Body of pancreas (tissue), 4 donors: ENCODE measurements at places on chromosomes 4 and X.

DNA sequence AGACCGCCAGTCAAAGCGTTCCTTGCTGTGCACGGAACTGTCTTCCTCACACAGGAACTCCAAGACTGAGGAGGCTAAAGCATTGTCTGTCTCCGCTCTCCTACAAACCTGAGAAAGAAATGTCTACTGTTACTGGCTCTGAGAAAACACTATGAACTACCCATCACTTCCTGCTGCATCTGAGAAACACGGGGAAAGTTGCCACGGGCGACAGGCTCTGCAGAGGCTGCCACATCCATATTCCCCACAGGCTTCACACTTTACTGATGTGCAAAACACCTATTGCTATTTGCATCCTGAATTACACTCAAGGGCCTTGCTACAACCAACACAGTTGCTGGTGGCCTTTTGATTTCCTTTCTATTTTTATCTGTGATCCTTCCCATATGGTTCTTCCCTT is 59.0 kb downstream of the AFAP1 start:
- DNase-seq, result no peak

DNA sequence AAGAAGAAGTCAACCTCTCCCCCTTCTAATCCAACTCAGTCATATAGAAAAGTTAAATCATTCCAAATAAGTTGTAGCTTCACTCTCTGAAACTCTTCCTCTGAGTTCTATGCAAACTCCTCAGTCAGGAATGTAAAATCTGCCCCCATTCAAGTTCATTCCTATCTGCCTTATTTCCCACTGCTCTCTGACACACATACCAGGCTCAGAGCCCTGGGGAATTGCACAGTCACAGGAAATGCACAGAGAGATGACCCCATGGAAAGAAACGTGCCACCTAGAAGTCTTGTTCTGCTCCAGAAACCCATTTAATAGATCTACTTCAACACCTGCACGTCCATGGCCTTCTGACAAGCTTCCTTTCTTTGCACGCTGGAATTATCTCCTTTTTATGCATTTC is 236.0 kb upstream of the VCX3A start:
- no peak for DNase-seq

DNA sequence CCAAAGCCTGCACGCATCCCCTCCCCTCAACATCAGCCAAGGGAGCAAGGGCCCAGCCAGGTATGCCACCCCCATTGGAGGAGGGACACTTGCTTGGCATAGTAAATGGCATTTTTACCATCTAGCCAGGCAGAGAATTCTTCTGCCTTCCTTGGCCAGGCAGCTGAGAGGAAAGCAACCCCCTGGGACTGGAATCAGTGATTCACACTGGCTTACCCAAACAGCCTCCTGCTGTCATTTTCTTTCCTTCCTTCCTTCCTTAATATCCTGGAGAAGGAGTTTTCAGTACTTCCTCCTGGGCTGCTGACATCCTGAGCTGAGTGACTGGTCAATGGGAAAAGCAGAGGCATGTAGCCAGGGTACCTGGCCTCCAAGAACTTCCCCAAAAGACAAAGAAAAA is 28.6 kb upstream of the KIAA1210 start:
- DNase-seq, result no peak

- DNase-seq, result no peak
Observed at GRCh38 chr4:150256841-150257730, 178.8 kb downstream of the DCLK2 start.

DNA sequence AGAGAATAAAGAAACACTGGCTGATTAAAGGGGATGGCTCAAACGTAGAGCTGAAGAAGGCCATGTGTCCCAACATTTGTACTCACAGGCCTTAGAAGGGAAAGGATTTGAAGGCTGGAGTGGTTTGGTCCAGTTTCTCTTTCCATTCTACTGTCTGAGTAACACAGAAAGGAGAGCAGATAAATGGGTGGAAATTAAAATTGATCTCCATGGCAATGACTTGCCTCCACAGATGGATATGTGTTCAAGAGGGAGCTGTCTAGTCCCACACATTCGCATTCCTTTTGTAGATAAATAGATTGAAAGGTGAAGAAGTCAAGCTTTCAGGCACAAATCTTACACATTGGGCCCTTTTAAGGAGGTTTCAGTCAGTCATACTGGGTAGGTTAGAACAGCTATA is 74.6 kb downstream of the DOCK11 start:
- DNase-seq, result no peak

GRCh38 chrX:78619834-78620233 is 39.3 kb downstream of the RTL3 start:
- DNase-seq, result no peak

- DNase-seq, result no peak
Observed at GRCh38 chr4:83855044-83855443, 319.1 kb downstream of the GPAT3 start.

DNA sequence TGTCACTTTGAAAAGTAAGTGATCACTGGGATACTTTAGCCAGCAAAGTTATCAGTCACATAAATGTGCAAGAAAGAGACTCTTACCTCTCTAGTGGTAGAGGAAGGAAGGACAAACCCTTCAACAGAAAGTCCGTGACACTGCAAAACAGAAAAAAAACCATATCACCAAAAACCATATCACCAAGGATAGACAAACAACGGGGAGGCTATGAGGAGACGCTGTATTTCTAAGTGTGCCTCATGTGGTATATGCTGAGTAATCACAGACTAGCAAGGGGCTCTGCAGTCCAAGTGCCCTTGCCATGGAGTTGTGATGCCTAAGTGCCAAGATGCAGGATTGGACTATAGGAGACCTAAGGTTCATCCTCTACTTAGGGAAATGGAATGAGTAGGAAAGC is 11.5 kb upstream of the HDAC8 start:
- no peak for DNase-seq

GRCh38 chr4:41757521-41758156 is 9.1 kb upstream of the PHOX2B start:
- DNase-seq, result no peak

GRCh38 chr4:67575232-67576058 is 16.9 kb downstream of the STAP1 start:
- no peak for DNase-seq

DNA sequence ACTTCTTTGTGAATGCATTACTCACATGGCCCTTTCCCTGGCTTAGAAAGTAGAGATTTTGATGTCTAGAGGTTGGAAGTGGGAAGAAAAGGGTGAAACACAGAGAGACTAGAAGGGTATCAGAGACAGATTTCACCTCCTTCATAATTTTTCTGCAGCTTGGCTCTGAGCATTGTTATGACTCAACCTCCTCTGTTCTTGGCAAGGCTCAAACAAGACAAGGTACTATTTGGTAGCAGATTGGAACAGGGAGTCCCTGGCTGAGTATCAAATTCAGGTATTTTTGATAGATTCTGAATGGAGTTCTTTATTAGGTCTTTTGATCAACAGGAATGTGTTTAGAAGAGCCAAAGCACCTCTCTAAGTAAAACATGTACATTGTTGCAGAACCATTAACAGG is 146.3 kb upstream of the CHRDL1 start:
- DNase-seq, result peak; percentile 73

- no peak for DNase-seq
Observed at GRCh38 chrX:9919632-9920172, 47.5 kb upstream of the CLDN34 start.

DNA sequence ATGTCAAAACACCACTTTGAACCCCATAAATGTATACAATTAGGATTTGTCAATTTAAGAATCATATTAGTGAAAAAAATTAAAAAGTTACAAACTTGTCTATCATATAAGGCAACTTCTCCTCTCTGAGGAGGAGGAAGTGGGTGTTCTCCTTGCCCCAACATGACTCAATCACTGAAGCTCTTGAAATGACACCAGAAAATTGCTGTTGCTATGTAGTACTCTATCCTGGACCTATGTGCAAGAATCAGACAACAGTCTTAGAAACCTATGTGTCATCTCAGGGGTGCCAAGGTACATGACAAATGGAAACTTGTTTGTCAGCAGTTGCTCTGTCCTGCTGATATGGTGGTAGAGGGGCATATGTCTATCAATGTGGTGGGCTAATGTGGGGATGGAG is 47.7 kb downstream of the HMGB3 start:
- no peak for DNase-seq

DNA sequence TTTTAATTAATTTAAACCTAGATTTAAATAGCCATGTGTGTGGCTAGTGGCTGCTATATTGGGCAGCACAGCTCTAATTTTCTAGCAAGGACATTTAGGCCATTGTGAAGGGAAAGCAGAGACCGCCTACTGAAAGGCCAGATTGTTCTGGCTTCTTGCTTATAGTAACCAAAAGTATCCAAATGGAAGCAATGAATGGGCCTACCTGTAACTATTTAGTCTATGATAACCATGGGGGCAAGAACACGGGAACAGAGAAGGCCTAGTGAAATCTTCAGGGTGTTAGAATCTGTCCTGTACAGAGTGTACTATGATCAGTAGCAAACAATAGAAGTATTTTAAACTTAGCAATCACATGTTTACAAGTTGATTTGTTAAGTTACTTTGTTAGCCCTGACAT is 16.5 kb upstream of the HPRT1 start:
- DNase-seq, result no peak

GRCh38 chrX:119758731-119759247 is 401 bp downstream of the SOWAHD start:
- DNase-seq, result no peak

DNA sequence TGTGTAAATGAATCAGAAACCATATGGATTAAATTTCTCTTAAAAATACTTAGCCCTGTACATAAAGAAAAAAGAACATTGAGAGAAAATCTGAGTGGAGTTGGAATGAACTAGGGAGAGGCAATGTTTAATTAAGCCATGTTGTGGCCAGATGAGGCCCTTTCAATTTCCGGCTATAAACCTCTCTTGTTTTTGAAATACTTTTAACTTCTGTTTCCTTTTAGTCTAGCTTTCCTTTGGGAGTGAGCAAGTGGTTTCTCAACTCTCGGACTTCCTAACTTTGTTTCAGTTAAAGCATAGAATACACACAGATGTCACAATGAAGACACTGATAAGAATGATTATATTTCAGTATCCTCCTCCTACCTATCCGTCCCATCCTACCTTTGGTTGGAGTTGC is 197.2 kb downstream of the ARHGAP24 start:
- DNase-seq, result no peak

- no peak for DNase-seq
Observed at GRCh38 chr4:39712819-39713607, 15.1 kb downstream of the UBE2K start.

- peak; percentile 33 for DNase-seq
Observed at GRCh38 chr4:104492183-104492771, 2.4 kb downstream of the CXXC4 start.

GRCh38 chr4:5941601-5942000 is 48.7 kb upstream of the CRMP1 start:
- no peak for DNase-seq

- no peak for DNase-seq
Observed at GRCh38 chr4:69167300-69167699, 47.2 kb downstream of the UGT2B11 start.

GRCh38 chr4:5592272-5592671 is 116.1 kb downstream of the EVC2 start:
- DNase-seq, result no peak

DNA sequence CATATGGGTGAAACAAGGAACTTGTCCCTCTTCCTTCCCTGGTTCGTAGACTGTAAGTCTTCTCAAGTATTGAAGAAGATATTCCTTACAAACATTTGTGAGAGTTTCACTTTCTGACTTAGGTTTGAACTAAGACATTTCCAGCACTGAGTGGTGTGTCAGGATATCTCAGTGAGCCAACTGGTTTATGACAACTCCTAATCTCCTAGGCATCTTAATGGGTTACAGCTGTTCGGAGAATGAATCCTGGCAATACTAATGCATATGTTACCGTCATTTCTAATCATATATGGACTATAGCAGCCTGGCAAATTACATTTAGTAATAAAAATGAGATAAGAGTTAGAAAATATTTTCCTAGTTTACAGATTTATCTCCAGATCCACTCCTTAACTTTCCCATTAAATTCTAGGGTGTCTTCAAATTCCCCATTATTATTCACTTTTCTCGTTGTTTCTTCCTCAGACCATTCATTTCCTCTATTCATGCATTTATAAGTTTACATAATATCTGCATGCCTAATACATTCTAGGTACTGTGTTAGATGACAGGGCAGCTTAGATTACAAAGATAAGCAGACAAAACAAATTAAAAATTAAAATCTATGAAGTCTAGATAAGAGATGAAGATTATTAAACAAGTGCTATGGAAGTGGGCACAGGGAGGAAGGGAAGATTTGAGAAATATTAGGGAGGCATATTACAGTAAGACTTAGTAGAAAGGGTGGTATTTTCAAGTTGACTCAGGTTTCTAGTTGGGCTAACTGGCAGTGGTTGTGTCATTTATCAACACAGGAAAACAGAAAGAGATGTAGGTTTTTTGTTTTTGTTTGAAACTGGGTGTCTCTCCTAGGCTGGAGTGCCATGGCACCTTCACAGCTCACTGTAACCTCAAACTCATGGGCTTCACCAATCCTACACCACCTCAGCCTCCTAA is 173.9 kb downstream of the WDFY3 start:
- DNase-seq, result no peak

GRCh38 chr4:41678086-41678816 is 70.3 kb downstream of the PHOX2B start:
- no peak for DNase-seq

- DNase-seq, result no peak
Observed at GRCh38 chr4:102172341-102172740, 172.9 kb downstream of the SLC39A8 start.
